ENCODE measurements at places on chromosomes 5 and 9. TPM values are rescaled to one million over a fixed set of nuclear protein-coding genes. Genes with fewer than 3 reads are reported as not detected.

Gene SEMA6A
- total RNA-seq = 0.16 TPM

Gene C5orf46
- total RNA-seq = not detected

Gene TRAF2
- total RNA-seq = 9.2 TPM

Gene SLC6A7
- total RNA-seq = not detected

Gene TBC1D9B
- total RNA-seq = 39.6 TPM

Gene C7
- 0.26 TPM for total RNA-seq

Gene AGXT2
- not detected for total RNA-seq

Gene CAMK2A
- 0.47 TPM for total RNA-seq

Gene GHR
- 3.5 TPM for total RNA-seq

Gene C1QTNF2
- 0.86 TPM for total RNA-seq

Gene CTSV
- total RNA-seq = 0.16 TPM

Gene DRD1
- total RNA-seq = not detected

Gene SPINK7
- not detected for total RNA-seq

Gene STPG3
- not detected for total RNA-seq

Gene C9
- total RNA-seq = 0.16 TPM

Gene MEF2C
- total RNA-seq = 19.1 TPM

Gene ANKRD18A
- not detected for total RNA-seq

Data from bronchial smooth muscle cell (primary cell).